Activated CD4-positive, alpha-beta T cell treated with anti-CD3 and anti-CD28 coated beads, Interleukin-2, amount 50 U/mL, for 1 hour (primary cell): ENCODE measurements at places on chromosomes 7 and 10.

- no peak for DNase-seq
These were observed 3.4 kb downstream of the ZNF789 start for GRCh38 chr7:99476107-99476506.

DNA sequence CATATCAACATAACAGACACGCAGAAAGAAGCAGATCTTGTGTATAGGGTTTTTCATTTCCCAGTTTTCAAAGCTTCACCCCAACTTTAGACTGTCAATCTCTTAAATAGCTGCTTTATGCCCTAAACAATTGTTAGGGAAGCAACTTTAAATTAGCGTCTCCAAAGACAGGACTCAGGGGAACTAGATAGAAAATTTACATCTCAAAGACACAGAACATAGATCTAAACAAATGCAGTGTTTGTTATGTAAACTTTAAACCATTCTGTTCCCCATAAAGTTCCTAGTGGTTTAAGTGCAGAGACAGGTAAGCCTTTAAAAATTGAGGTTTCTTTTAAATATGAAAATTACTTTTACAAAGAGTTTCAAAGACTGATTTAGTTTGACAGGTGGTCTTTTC is 379.2 kb upstream of the GHITM start:
- DNase-seq, result no peak

GRCh38 chr7:30349816-30350215 is 65.4 kb downstream of the ZNRF2 start:
- DNase-seq, result no peak

DNA sequence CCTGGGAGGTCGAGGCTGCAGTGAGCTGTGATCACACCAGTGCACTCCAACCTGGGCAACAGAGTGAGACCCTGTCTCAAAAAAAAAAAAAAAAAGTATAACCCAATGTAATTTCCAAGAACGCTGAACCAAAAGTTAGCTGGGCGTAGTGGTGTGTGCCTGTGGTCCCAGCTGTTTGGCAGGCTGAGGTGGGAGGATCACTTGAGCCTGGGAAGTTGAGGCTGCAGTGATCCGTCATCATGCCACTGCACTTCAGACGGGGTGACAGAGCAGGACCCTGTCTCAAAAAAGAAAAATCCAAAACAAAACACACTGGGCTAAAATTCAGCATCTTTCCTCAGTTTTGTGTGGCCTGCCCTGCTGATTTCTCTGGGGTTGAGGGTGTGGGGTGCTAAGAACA is 21.1 kb downstream of the HNRNPA2B1 start:
- DNase-seq, result no peak

DNA sequence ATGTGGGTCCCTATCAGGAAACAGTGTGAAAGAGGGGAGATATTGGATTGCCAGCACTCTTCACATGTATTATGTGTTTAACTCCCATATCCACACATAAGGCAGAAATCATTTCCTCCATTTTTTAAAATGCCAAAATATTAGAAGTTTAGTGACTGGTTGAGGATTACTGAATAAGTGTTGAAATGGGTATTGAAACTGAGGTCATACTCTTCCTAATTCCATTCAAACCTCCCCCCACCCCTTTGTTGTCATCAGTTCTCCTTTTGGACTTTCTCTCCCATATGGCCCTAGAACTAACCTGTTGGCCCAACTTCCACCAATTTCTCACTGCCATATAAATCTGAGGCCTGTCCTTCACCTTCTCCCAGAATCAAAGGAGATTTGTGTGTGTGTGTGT is 81.6 kb downstream of the EVX1 start:
- DNase-seq, result no peak

DNA sequence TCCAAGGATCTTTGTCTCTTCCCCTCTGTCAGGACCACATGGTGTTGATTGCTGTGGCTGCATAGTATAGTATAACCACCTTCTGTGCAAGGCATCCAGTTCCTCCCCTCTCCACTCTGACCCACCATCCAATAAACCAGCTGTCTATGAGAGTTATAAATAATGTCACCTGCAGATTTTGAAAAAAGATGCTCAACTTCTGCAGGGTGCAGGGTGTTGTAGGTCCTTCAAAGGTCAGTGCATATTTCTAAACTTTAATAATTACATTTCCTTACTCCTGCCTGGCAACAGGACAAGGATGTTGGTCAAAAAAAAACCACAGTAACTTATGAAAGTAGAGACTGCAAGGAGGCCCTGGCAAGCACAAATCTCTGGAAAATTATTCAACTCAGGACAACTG is 166.2 kb downstream of the PKD1L1 start:
- no peak for DNase-seq

DNA sequence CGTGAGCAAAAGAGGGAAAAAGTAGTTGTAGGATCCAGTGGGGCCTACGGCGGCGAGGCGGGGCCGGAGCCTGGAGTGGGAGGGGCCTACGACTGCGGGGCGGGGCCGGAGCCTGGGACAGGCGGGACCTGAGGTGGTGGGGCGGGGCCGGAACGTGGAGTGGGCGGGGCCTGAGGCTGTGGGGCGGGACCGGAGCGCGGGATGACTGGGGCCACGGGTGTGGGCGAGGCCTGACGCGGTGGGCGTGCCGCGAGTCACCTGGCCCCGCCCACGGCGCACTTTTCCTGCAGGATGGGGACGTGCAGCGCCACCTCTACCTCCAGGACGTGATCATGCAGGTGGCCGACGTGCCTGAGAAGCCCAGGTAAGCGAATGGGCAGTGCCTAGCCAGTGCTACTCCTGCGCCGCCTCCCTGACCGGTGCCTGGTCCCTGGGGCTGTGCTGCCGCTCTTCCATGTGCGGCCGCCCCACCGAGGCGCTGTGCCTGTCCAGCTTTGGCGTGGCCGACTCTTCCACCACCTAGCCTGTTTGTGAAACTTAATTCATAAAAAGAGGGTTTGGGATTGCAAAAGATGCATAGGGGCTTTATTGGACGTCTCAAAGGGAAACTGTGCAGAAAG is 496 bp downstream of the ZNF511 start:
- peak; percentile 97 for DNase-seq

- DNase-seq, result no peak
These were observed 27.8 kb downstream of the NET1 start for GRCh38 chr10:5440206-5440605.

DNA sequence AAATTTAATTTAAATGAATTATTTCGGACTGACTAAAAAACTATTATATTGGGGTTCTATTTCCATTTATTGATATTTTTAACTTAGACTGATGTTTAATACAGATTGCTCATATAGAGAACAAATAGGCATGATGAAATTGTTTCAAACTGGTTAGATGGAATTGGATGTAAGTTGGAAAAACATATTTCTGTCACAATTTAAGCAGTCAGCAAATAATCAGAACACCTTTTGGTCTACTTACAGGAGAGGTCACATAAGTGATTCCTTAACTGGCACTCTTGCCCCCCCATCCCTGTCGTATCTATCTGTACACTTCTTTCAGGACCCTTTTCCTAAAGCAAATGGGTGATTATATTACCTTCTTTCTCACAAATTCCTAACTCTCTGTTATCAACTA is 138.4 kb downstream of the PLXDC2 start:
- no peak for DNase-seq

GRCh38 chr7:142478479-142479220 is 220.8 kb upstream of the PRSS58 start:
- DNase-seq, result no peak

GRCh38 chr10:29056729-29057128 is 232.1 kb upstream of the LYZL1 start:
- no peak for DNase-seq

GRCh38 chr10:80281292-80281691 is 8.2 kb downstream of the MAT1A start:
- no peak for DNase-seq

DNA sequence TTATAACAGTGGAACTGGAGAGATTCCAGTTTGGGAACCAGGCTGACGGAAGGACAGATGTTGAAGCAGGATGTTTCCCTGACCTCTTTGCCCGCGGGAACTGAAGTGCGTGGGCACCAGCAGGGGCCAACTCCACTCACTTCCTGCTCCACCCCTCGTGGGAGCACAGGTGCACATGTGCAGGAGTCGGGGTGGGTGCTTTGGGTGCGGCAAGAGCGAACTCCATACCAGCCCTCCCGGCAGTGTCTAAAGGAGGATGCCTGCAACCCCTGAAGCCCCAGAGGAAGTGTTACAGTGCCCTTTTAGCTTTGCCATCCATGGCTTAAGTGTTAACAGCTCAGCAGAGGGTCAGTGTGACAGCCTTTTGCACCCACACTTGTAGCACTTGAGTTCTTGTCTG is 27.4 kb upstream of the UBE3C start:
- no peak for DNase-seq

DNA sequence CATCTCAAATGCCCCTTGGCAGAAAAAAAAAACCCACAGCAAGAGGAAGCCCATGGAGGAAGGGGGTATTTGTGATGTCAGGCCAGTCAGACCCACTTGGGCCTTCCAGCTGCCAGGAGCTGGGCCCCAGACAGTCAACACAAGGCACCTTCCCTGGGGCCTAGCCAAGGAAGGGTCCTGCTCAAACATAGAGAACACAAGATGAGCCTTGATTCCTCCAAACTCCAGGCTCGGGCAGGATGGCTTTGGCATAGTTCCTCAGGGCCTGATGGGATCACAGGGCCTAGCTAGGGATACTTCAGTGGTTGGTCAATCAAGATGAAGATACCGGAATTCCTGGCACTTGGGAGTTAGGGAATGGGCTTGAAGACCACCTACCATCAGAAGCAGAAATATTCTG is 30.8 kb downstream of the DPCD start:
- DNase-seq, result no peak

DNA sequence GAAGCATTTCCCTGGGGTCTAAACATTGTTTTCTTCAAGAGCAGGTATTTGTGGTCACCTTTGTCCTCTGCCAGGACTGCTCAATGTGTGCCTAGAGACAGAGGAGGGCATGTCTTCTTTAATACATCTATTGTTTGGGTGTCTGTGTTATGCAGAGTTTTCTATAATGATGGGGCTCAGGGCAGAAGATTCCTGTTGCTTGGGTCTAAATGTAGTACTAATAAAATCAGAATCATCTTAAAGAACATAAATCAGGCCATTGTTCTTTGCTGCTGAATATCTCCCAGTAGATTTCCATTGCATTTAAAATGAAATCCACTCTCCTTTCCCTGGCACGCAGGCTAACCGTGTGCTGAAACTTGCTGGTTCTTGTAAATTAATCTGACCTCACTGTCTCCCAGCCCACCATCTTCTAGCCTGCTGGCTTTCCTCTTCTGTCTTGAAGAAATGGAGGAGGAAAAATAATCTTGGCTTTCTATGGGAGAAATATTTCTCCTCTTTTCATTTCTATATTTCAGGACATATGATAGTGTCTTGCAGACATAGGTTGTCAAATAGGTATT is 1396.8 kb downstream of the GATA3 start:
- DNase-seq, result no peak

- no peak for DNase-seq
These were observed 158.0 kb downstream of the PAXIP1 start for GRCh38 chr7:154844955-154845354.

GRCh38 chr7:94039368-94040035 is 35.3 kb upstream of the BET1 start:
- no peak for DNase-seq

- no peak for DNase-seq
These were observed 6.2 kb upstream of the USP54 start for GRCh38 chr10:73597346-73597745.

DNA sequence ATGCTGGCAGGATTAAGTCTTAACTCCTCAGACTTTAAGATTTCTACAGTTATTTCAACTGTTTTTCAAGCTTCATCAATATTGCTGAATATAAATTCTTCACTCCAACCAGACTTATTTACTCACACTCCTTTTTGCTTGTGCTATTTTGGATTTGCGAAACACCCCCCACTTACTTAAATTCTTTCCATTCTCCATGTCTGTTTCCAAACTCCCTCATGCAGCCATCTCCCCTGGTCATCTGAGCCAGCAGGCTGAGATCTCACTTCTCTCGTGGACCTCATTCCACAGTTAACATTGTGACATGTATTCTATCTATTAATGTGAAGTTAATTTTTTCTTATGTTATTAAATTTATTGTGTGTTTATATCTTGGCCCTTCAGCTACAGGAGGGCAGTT is 188.9 kb upstream of the HDAC9 start:
- no peak for DNase-seq

GRCh38 chr10:132518572-132519381 is 18.8 kb upstream of the INPP5A start:
- no peak for DNase-seq

DNA sequence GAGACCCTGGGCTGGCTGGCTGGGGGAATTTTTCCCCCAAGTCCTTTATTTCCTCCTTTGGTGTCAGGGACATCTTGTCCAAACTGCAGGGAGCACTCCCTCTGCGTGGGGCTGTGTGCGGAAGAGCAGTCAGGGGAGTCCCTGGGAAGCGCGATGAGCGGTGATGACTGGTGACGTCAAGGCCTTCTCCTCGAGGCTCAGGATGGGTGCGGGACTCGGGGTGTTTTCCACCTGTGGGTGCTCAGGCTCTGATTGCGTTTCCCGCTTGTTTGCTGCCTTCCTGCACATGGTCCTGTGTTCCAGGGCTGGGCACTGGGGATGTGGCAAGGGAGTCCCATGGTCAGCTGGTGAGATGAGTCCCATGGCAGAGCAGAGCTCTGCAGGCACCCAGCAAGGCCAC is 101.2 kb downstream of the DOCK1 start:
- DNase-seq, result no peak

DNA sequence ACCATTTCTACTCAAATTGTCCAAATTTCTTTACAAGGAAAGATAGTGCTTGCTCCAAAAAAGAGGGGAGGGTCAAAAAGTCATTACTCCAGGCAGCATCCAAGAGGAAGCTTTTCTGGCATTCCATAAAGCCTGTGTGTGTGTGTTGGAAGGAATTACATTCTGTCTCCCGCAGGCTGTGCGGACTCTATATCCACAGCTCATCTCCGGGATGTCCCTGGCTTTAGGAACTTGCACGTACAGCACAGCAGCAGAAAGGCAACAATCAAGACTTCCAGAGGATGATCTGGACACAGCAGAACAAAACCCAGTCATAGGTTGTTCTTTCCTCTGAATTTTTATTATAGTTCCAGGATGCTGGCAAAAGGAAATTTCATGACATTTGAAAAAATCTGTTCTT is 94.8 kb downstream of the ITIH5 start:
- DNase-seq, result no peak

GRCh38 chr7:127665922-127666321 is 13.9 kb downstream of the SND1 start:
- no peak for DNase-seq

DNA sequence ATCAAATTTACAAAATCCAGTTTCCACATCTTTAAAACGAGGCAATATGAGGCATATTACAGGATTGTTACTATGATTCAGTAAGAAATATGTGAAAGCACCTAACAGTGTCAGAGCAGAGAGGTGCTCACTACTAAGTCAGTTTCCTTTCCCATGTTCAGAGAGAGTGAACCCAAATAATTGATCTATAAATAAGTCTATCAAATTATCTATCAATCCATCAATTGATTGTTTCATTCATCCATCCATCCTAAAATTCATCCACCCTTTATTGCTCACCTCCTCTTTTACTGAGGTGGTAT is 340.8 kb downstream of the SUGCT start:
- DNase-seq, result no peak

- no peak for DNase-seq
These were observed 186.0 kb upstream of the TCF7L2 start for GRCh38 chr10:112763916-112764520.
